ENCODE measurements at places on chromosomes 16 and 17. TPM values are rescaled to one million over a fixed set of nuclear protein-coding genes. Genes with fewer than 3 reads are reported as not detected.

Gene CACNA1G
- polyA plus RNA-seq, result not detected

Gene ABCA9
- polyA plus RNA-seq, result 1.4 TPM

Gene ACAP1
- 6.4 TPM for polyA plus RNA-seq

Gene MINK1
- polyA plus RNA-seq, result 57.1 TPM

Gene CCL7
- not detected for polyA plus RNA-seq

Gene NKD1
- 2.0 TPM for polyA plus RNA-seq

Gene ZNF500
- 4.3 TPM for polyA plus RNA-seq

Gene CCL5
- polyA plus RNA-seq, result 32.2 TPM

Gene MT4
- not detected for polyA plus RNA-seq

Gene KRT37
- not detected for polyA plus RNA-seq

Gene CD300A
- polyA plus RNA-seq, result 4.7 TPM

Gene OR2C1
- polyA plus RNA-seq, result not detected

Gene ABCC11
- 0.03 TPM for polyA plus RNA-seq

Gene KCNG4
- polyA plus RNA-seq, result not detected

Gene PRDM7
- not detected for polyA plus RNA-seq

Gene DCTN5
- 10.3 TPM for polyA plus RNA-seq

Gene KCNAB3
- polyA plus RNA-seq, result 0.31 TPM

Gene SLC52A1
- not detected for polyA plus RNA-seq

Gene SLC7A6
- 4.2 TPM for polyA plus RNA-seq

Gene PPM1E
- 0.08 TPM for polyA plus RNA-seq

Gene ACSM2A
- not detected for polyA plus RNA-seq

Gene SHCBP1
- 1.4 TPM for polyA plus RNA-seq

Gene CYB561
- 23.7 TPM for polyA plus RNA-seq

Gene PLA2G10
- polyA plus RNA-seq, result 5.7 TPM

Gene TPSG1
- 1.2 TPM for polyA plus RNA-seq

Gene MCRIP2
- 107 TPM for polyA plus RNA-seq

Gene APOBR
- polyA plus RNA-seq, result 0.83 TPM

Gene DBNDD1
- 7.3 TPM for polyA plus RNA-seq

Gene HNF1B
- 4.4 TPM for polyA plus RNA-seq

Gene ZNF319
- 2.7 TPM for polyA plus RNA-seq

Gene ARL5C
- not detected for polyA plus RNA-seq

Gene SLC38A7
- 2.9 TPM for polyA plus RNA-seq

Gene PRKCA
- 4.1 TPM for polyA plus RNA-seq

Gene RNF43
- polyA plus RNA-seq, result 3.3 TPM

Gene GCSH
- 36.4 TPM for polyA plus RNA-seq

Gene SLC5A2
- polyA plus RNA-seq, result 1.8 TPM

Gene FGF11
- polyA plus RNA-seq, result 0.50 TPM

Gene MT3
- 3.1 TPM for polyA plus RNA-seq

Gene BOLA2
- 23.7 TPM for polyA plus RNA-seq

Gene ULK2
- 6.4 TPM for polyA plus RNA-seq

Gene KRTAP4-6
- polyA plus RNA-seq, result not detected

Gene TUBG1
- 51.5 TPM for polyA plus RNA-seq

Gene ASIC2
- polyA plus RNA-seq, result not detected

Gene SYCE1L
- polyA plus RNA-seq, result 6.0 TPM

Gene KCTD2
- 10.6 TPM for polyA plus RNA-seq

Gene TMC8
- polyA plus RNA-seq, result 1.6 TPM

Gene DHX8
- 13.8 TPM for polyA plus RNA-seq

Gene TMEM238L
- 55.9 TPM for polyA plus RNA-seq

Gene CCDC144A
- polyA plus RNA-seq, result not detected

Data from stomach (tissue), 19 donors.